ENCODE measurements at places on chromosomes 1 and 21.

DNA sequence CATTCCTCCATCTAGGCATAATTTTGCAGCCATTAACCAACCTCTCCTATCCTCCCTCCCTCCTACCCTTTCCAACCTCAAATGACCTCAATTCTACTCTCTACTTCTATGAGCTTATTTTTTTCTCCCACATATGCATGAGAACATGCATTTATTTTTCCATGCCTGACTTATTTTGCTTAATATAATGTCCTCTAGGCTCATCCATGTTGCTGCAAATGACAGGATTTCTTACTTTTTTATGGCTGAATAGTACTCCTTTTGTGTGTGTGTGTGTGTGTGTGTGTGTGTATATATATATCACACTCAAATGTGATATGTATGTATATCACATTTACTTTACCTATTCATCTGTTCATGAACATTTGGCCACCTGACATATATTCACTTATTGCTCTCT is 339.4 kb downstream of the SIPA1L2 start:
- DNase-seq = no peak

DNA sequence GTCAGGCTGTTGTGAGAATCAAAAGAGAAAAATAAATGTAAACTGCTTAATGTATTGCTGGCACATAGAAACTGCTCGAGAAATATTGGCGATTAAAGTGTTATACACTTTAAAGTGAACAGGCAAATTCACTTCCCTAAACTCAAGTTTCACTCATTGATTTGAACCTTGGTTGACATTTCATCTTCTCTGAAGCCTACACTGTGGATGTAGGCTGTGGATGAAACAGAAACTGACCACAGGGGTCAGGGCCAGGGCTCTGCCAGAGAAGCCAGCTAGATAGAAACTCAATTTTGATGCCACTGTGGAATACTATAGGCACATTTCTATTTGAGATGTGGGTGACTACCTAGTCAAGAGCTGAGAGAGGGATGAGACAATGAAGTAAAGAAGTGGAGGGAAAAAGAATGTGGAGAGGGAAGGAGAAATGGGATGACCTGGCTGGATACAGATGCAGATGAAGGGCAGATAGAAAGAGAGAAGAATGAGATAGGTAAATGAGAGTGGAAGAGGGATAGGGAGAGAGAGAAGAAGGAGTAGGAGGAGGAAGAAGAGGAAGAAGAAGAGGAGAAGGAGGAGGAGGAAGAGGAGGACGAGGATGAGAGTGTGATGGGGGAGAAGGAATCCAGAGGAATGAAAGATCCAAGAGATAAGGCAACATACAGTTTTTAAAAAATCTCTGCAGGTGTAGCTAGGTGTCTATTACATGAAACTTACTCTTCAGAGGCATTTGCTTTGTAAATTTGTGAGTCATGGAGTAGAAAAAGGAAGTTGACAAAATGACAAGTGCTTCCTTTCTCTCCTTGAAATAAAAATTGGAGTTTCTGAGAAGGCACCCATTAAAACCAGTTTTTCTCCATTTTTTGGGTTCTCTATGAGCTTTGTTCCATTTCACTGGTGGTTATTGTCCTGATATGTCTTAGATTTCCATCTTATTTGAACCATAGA is 17.4 kb upstream of the CD1D start:
- no peak for DNase-seq

- peak; percentile 84 for DNase-seq
Observed at GRCh38 chr21:42414928-42415769, 11.4 kb downstream of the UBASH3A start.

DNA sequence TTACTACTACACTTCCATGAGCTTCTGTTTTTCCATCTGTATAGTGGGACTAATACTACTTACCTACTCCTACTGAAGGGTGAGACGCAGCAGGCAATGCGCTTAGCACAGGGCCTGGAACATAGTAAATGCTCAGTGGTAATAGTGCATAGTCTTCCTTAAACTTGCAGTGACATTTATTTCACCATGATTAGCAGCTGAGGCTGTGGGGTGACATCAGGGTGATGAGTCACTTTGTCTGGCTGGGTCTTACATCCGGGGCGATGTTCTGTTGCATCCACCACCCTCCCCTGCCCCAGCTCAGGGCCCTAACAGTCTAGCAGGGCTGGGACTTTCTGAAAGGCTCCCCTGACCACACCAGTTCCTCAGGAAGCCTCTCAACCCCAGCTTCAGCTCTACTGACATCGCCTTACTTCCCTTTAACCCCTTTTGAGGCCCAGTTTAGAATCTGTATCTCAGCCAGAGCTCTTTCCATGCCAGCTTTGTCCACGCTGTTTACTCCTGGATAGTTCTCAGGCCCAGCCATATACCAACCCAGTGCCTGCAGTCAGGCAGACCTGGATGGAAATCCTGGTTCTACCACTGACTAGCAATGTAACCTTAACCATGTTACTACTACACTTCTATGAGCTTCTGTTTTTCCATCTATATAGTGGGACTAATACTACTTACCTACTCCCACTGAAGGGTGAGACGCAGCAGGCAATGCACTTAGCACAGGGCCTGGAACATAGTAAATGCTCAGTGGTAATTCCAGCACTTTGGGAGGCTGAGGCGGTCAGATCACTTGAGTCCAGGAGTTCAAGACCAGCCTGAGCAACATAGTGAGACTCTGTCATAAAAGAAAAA is 66.3 kb downstream of the CD58 start:
- peak; percentile 41 for DNase-seq

GRCh38 chr1:231340328-231341013 is 2.4 kb downstream of the SPRTN start:
- no peak for DNase-seq

DNA sequence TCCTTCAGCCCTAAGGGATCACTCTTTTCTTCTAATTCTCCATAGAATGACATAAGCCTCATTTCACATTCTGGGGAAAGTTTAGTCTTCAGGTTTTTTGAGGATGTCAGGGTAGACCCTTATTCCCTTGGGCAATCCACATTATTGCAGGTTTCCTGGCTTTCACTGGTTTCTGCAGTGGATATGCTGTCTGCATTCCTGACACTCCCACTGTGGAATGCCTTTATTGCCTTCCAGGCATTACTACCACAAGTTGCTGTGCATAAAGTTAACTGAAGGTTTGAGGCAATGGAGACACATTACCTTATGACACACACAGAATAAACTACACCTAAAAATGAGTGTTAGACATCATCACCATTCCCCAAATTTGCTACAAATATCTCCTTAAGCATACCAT is 12.7 kb downstream of the FASLG start:
- DNase-seq = no peak

- DNase-seq = no peak
Observed at GRCh38 chr1:62905309-62905708, 121.4 kb downstream of the ATG4C start.

- DNase-seq = no peak
Observed at GRCh38 chr1:109218516-109218915, 4.8 kb downstream of the SARS1 start.

GRCh38 chr1:233673261-233673946 is 59.5 kb downstream of the KCNK1 start:
- DNase-seq = no peak

DNA sequence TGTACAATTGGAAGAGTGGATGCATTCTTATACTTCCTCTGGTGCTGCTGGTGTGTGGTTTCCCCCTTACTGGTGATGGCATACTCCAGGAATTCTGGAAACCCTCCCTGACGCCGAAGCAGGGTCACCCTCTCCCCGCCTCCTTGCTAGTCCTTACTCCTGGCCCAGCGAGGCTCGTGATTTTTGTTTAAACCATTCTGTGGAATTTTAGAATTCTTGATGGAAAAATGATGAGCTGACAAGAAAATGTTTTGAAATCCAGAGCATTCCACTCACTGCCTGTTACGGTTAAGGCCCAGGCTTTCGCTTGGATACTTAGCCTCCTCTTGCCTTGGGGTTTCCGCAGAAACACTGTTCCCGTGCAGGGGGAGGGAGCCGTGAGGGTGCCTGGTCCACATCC is 41.1 kb downstream of the IL6R start:
- no peak for DNase-seq

- no peak for DNase-seq
Observed at GRCh38 chr1:247330548-247331171, 1.0 kb downstream of the ZNF496 start.

GRCh38 chr1:21229246-21230000 is 52.7 kb upstream of the EIF4G3 start:
- DNase-seq = no peak

- no peak for DNase-seq
Observed at GRCh38 chr21:42085246-42086077, 14.3 kb downstream of the UMODL1 start.

DNA sequence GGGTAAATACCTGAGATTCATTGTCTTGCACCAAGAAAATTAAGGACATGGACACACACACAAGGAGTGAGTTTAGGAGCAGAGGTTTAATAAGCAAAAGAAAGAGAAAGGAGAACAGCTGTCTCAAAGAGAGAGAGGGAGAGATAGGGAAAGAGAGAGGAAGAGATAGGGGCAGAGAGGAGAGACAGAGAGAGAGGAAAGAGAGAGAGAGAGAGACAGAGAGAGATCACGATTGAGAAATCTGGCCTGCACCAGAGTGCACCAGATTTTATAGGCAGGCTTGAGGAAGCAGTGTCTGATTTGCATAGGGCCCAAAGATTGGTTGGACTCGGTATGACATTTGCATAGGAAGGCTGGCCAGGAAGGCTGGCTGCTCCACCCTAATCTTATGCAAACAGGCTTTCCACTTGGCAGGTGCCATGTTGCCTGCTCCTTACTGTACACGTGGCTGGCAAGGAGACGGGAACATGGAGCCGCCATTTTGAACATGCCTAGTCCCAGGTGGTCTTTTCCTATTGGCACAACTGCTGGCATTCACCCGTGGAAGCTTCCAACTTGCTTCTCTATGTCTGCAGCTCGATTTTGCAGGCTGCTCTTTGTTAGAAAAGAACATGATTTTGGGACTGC is 419.9 kb downstream of the ZP4 start:
- DNase-seq = no peak

DNA sequence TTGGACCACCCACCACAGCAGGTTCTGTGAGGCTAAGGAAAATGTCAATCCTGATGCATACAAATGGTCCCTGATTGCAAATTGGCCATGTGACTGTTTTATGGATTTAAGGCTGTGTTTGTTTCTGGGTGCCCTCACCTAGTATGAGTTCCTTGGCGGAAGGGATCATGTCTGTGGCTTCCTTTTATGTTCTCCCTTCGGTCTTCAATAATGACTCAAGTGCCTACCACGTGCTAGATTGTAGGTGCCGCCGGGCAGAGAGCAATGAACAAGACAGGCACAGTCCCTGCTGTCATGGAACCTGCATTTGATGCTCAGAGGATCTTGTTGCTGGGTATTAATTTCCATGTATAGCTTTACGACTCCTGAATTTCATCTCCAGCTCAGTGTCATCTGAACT is 9.8 kb upstream of the VWA5B1 start:
- no peak for DNase-seq

GRCh38 chr1:186930238-186930637 is 101.5 kb downstream of the PLA2G4A start:
- no peak for DNase-seq

GRCh38 chr21:39661121-39661520 is 48.4 kb downstream of the B3GALT5 start:
- no peak for DNase-seq

DNA sequence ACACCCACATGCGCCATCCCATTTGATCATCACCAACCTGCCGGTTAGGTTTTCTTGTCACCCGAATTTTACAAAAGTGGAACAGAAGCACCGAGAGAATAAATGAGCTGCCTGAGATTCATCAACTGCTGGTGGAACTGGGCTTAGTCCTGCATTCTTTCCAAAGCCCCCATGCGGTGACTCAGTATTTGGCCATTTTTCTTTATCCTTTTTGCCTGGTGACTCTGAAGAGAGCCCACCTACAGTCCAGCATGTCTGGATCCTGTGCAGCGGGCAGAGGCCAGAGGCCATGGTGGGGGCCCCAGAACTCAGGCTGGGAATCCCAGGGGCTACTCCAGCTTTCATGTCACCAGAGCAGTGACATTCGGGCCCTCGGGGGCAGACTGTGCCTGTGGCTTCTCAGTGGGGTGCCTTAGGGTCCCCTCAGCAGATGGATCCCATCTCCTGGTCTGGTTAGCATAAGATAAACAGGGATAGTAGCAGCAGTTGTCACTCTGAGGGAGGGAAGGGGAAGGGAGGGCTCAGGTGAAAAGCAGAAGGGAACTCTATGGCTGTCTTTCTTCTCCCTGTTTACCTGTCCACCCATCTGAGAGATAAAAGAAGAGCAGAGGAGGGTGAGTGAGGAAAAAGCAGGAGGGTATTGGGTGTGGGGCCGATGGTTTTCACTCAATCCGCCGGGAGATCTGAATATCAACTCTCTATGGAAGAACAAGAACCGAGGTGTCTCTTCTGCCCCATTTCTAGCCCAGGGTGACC is 63.2 kb downstream of the KIF26B start:
- DNase-seq = no peak

DNA sequence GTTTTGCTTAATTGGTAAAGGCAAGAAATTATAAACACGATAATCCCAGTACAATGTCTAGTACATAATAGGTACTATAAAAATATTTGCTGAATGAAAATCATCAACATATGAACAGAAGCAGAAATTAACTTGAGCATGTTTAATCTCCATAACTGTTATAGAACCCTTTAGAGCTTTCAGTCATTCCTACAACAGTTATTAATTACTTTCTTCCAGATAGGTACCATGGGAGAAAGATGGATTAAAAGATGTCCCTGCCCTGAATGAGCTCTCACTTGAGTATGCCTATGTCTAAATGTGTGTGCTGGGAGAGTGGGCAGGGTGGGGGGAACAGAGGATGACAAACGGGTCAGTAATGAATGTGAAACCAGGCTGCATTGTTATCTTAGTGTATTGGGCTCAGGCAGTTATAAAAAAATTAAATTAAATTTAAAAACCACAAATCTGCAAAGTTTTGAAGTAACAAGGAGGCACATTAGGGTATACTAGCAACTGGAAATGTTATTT is 2.4 kb downstream of the EPS15 start:
- DNase-seq = no peak

- no peak for DNase-seq
Observed at GRCh38 chr1:225449261-225449660, 21.4 kb upstream of the LBR start.

- DNase-seq = no peak
Observed at GRCh38 chr1:153881751-153882150, 41.0 kb downstream of the GATAD2B start.

- DNase-seq = no peak
Observed at GRCh38 chr1:18004278-18004677, 103.3 kb upstream of the IGSF21 start.

DNA sequence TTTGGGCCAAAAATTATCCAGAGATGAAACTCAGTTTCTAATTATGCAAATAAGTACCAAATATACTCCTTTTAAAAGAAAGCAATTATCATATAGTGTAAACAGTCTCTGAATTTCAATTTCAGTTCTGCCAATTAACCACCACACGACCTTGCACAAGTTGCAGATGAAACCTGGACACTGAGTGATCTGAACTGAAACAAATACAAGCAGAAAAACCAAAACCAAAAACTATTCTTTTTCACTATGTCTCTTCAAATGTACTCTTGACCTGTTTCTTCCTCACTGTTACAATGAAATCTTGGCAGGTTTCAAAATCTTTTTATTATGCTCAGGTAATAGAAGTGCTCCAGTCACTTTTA is 79.2 kb downstream of the TYW3 start:
- no peak for DNase-seq
